Kidney capillary endothelial cell (primary cell): ENCODE measurements at places on chromosomes 7 and 10.

DNA sequence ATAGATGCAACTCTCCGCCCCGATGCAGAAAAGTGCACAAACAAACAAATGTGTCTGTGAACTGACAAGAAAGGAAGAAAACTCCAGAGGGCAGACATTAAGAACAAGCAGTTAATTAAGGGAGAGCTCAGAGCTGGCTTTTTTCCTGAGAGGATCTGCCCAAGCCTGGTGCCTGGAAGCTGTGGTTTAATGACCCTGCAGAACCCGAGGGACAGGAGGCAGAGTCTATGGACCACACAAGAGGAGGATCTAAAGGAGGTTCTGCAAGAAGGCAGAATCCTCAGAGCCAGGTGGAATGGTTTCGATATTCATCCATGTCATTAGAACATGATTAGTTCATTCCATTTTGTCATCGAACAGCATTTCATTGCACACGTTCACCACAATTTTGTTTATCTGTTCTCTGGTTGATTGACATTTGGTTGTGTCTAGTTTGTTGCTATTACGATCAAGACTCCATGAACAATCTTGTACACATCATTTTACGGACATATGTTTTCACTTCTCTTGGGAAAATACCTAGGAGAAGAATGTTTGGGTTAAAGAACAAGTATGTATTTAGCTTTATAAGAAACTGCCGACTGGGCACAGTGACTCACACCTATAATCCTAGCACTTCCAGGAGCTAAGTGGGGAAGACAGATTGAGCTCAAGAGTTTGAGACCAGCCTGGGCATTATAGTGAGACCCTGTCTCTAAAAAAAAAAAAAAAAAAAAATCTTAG is 560.2 kb downstream of the CALN1 start:
- DNase-seq, result no peak

- no peak for DNase-seq
These were observed 84.9 kb downstream of the DOCK4 start for GRCh38 chr7:112121318-112121717.

- no peak for DNase-seq
These were observed 20.0 kb downstream of the COPG2 start for GRCh38 chr7:130648580-130648979.

GRCh38 chr10:44832595-44833390 is 78.3 kb upstream of the TMEM72 start:
- DNase-seq, result no peak

DNA sequence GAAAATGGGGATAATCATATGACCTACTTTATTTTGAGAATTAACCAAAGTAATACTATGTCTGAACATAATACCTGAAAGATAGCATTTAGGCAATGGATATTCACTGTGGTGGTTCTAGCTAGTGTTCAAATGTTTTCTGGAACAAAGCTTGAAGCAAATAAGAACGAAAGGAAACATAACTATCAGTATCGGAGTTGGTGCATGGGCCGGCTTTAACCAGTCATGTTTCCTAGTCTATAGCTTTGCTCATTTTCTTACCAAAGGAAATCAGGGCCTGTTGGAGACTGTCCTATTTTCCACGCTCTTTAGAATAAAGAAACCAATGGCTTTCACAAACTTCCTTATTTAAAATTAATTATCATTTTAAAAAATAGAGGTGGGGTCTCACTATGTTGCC is 8.9 kb downstream of the IL2RA start:
- DNase-seq, result no peak

- DNase-seq, result no peak
These were observed 6.6 kb upstream of the REPIN1 start for GRCh38 chr7:150361807-150362621.

- no peak for DNase-seq
These were observed 96.2 kb downstream of the CDK6 start for GRCh38 chr7:92740134-92740533.
